ENCODE measurements at places on chromosomes 4 and X.
A peak's percentile ranks its signal among the peaks of the same experiment; 100 is the strongest.

DNA sequence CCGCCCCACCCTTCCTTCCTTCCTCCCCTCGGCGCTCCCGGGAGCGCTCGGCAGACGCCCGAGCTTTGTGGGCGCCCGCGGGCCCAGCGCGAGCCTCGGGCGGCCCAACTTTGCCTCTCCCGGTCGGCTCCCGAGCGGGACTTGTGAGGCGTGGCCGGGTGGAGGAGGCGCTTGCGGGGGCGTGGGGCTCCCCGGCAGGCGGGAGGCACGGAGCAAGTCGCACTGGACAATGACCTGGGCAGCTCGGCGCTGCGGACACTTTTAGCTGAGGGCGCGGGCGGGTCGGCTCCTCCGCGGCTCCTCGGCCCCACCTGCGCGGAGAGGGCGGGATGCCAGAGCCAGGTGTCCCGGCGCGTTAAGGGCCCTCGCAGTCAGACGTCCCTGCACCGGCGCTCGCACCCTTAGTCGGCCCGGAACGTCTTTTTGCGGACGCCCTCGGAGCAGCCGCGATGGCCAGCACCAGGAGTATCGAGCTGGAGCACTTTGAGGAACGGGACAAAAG, 385 bp downstream of the DCLK2 start:
- peak; percentile 83 for DNase-seq

GRCh38 chr4:98242538-98242937, 18.6 kb upstream of the RAP1GDS1 start:
- no peak for DNase-seq

- no peak for DNase-seq
Measured at GRCh38 chr4:139315221-139315675, 13.0 kb upstream of the NDUFC1 start.

DNA sequence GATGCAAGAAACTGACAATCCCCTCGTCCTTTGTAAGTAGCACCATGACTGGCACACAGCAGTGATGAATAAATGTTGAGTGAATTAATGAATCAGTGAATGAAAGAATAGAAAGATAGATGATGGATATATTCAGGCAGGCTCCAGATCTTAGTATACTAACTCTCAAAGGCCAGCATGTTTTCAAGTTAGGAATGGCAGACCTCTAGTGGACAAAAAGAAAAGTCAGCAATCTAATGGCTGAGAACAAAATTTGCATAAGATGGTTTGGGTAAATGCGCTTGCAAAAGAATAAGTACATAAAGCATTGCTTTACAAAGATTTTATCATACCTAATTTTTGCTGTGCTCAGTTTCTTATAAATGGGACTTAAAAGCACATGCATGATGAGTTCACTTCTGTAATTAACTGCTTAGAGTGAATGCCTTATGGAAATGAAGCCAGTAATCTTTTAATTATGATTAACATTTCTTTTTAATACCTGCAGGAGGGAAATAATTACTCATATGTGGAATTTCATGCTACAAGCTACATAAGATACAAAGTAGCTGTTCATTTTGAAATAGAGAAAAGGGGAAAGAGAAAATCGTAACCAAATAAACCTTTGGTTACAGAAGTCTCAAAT, 126.9 kb upstream of the GPRIN3 start:
- DNase-seq = no peak

DNA sequence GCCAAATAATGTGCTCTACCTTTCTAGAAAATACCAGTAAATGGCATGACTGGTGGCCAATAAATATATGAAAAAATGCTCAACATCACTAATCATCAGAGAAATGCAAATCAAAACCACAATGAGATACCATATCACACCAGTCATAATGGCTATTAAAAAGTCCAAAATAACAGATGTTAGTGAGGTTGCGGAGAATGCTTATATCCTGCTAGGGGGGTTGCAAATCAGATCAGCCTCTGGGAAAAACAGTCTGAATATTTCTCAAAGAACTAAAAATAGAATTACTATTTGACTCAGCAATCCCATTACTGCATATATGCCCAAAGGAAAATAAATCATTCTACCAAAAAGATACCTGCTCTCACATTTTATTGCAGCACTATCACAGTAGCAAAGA, 115.1 kb downstream of the RASGEF1B start:
- no peak for DNase-seq

GRCh38 chr4:102598086-102598761, 97.1 kb downstream of the NFKB1 start:
- no peak for DNase-seq

GRCh38 chr4:121428721-121429120, 47.9 kb upstream of the QRFPR start:
- no peak for DNase-seq

GRCh38 chr4:7362862-7363430, 71.8 kb downstream of the PSAPL1 start:
- no peak for DNase-seq

GRCh38 chr4:49002931-49003330, 16.9 kb downstream of the CWH43 start:
- DNase-seq = no peak

DNA sequence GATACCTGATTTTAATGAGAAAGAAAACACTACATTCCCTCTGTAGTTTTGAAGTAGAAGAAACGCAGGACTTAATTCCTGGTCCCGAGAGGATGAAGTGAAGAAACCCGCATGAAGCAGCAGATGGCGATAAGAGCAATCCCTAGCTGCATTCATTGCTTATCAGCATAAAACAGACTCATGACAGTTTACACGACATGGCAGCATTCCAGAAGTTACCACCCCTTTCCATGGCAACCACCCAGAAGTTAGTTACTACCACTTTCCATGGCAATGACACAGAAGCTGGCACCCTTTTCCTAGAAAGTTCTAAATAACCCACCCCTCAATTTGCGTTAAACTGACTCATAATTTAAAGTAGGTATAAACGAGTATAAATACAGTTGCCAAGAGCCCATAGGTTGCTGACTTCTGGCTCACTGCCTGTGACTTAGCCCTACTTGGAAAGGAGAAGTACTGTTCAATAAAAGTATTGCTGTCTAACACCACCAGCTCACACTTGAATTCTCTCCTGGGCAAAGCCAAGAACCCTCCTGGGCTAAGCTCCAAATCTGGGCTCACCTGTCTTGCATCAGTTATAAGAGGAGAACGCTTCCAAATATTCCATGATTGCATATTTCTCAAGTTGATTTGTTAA, 5.5 kb upstream of the XAGE2 start:
- no peak for DNase-seq

DNA sequence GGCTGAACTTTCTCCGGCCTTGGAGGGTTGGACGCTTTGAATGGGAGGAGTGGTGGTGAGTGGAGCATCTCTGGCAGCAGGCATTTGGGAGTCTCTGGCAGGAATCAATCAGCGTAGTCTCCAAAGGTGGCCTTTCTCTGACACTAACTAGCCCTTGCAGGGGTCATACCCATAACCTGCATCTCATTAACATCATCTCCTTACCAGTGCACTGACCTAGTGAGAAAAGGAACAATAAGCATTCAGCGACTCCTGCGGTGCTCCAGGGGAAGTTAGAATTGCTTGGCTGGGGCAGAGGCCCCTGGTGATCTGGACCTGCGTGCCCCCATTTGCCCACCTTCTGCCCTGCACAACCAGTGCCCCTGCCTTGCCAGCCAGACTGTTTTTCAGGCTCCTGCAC, 161.9 kb downstream of the PTTG2 start:
- no peak for DNase-seq

DNA sequence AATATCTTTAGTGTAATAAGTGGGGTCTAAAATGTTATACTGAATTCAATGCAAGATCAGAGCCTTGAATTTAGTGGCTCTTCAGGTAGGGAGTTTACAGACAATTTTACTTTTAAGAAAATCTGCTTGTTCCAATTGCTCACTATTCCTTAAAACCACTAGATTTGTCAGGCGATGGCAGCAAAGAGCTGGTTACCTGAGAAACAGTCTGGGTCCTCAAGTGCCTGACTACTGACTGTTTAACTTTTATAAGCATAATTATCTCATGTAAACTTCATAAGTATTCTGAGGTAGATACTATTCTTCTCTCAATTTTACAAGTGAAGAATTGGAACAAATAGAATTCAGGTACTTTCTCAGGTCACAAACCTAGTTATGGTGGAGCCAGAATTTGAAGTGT, 84.3 kb downstream of the RRAGB start:
- DNase-seq = no peak

DNA sequence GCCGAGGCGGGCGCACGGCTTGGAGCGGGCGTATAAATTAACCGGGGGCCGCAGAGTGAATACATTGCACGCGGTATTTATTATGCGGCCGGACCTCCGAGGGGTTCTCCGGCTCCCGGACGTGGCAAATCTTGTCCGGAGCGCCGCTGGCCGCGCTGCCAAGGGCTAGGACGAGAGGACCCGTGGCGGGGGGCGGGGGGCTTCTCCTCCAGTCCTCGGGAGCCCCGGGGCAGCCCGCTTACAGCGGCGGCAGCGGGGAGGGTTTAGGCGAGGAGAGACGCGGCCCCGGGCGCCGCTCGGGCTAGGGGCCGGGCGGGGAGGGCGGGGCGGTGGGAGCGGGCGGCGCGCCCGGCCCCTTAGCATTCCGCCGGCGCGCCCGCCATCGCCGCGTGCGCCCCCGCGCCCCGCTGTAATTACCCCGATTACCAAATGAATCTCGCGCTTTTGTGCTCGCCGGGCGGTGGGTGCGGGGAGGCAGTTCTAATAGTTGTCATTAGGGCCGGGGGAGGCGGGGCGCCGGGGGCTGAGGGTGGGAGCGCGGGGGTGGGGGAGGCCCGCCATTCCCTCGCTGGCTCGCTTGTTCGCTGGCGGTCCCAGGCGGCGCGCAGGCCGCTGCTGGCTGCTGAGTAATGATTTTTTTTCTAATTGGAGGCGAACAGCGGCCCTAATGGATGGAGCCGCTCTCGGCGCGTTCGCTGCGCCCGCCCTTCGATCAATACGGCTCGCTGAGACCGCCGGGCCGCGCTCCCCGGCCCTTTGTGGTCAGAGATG, 276.6 kb downstream of the BCOR start:
- peak; percentile 67 for DNase-seq

- DNase-seq = no peak
Measured at GRCh38 chrX:15834827-15835595, 19.6 kb downstream of the AP1S2 start.

- DNase-seq = no peak
Measured at GRCh38 chr4:130028552-130028951, 932.6 kb downstream of the C4orf33 start.

DNA sequence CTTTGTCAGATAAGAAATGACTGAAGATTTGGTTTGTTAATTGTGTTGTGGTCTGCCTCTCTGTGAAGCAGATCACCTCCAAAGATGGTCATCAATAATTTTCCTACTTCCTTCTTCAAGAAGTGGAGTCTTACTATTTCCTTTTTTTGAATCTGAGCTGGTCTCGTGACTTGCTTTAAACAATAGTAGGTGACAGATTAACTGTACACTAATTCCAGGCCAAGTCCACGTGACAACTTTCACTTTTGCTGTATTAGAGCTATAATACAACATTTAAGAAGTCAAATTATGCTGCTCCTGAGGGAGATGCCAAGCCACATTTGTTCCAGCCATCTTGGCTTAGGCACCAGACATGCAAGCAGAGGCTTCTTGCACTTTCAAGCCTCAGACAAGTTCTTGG, 393.8 kb upstream of the GRID2 start:
- no peak for DNase-seq

DNA sequence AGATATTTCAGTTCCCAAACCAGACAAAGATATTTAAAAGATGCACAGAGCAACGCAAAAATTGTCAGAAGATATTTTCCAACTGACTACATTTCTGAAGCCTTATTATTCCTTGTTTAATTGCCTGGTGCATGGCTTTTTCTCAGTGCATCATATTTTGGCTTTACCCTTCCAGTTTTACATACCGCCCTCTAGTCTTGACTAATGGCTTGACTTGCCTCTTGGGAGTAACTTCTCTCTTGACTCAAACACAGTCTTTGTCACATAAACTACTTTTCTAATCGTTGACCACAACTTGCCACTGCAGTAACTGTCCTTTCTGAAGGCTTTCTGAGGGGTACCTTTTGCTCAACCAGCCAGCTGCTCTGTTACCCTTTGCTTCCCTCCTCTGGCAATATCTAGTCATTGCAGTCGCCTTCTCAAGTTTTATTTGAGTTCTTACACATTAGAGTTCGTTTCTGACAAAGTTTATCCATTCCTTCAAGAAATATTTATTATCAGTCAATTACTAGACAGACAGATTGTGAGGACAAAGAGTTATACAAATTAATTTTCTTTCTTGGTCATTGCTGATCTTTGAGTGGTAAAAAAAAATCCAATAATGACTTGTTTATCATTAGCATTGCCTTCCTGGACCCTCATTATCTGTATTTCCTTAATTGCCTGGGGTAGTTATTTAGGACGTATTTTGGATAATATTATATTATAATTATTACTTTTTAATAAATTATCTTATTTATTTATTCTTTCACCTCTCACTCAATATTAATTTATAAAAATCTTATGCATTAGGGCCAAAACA, 506.9 kb upstream of the PCDH10 start:
- DNase-seq = peak; percentile 10

DNA sequence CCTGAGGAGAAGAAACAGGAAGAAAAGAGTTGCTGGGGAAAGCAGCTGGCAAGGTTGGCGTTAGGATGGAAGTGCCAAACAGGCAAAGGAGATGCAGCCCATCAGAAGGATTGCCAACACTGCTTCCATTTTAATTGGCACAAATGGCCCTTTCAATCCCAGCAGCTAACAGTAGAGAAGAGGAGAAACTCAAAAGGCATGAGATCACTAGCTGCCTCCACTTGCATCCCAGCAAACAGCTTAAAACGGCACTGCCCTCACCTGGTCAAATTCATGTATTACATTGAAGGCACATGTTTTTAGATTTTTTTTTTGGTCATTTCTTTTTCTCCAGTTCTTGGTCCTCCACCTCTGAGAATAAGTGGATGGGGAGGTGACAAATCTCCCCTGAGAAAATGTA, 14.9 kb upstream of the LOC101059915 start:
- DNase-seq = peak; percentile 26

DNA sequence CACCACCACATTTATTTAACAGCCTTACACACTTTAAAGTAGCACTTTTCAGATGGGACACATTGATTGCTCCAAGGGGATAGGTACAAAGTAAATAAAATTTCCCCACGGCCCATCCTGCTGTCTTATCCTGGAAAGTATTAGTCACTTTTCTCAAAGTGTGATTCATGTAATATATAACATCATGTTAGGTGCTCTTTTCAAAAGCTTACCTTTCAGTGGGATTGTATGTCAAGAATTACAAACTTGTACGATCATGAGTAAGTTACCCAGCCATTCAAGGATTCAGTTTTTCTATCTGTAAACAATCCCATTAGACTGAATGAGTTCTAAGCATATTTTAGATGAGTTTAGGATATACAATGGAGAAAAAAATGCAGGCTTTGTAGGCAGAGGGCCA, 876.6 kb upstream of the GRID2 start:
- DNase-seq = no peak

GRCh38 chrX:154541896-154542722, 4.5 kb downstream of the G6PD start:
- DNase-seq = no peak
